D721Med (cell line): ENCODE measurements at places on chromosomes 7 and 10.

- peak; percentile 35 for DNase-seq
These were observed at the start of gene PHYHIPL for GRCh38 chr10:59176241-59177030. TSS of gene PHYHIPL (plus strand) at chr10:59176643. CDS start at chr10:59176854, 211 bp downstream.

DNA sequence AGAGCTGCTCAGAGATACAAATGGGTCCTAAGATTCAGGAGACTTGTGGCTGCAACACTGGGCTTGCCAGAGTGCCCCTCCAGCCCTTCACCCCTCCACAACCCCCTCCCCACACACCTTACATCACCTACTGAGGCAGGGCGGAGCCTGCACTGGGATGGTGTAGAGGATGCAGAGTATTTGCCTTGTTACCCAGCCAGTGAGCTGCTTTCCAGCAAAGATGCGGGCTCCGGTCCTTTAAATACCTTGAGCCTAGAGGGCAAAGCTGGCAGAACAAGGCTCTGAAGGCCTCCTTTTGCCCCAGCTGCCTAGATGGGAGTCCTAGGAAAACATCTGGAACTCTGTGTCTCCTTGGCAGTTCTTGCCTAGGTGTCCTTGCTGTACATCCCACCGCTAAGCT lies 34.6 kb downstream of the KAZALD1 start:
- DNase-seq, result no peak

- no peak for DNase-seq
These were observed 127.9 kb downstream of the PPP1R9A start for GRCh38 chr7:95035295-95035694.

DNA sequence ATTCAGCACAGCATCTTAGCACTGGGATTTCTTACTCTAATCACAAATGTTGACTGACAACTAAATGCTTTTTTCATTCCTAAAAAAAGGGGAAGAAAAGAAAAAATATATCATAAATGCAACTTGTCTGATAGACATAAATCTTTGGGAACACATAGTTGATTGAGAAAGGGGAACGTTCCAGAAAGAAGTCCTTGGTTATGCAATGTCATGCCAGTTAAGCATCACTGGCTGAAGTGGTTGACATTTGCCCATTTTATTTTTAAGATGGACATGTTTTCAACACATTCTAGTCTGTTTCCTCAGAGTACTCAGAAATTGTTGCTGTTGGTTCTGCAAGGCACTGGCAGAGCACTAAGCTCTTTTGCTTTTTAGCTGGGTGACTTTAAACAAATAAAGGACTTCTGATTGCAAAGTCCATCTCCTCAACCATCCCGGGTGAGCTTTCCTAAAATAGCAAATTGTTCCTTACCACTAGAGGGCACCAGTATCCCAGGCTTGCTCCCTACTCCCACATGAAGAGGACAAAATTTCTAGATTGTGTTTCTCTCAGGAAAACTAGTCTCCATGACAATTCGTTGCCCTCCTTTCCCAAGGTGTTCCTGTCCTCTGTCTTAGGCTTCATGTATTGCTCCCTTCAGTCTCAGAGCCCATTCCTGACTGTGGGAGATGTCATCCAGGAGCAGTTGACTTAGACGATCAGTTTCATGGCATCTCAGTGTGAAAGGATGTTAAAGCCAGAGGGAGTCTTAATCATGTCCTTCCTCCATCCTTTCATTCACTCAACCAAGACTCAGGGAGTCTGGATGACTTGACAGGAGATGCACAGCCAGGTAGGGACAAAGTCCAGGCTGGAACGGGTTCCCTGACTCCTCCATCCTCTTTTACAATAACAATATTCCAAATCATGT lies 23.9 kb downstream of the OPALIN start:
- peak; percentile 32 for DNase-seq

DNA sequence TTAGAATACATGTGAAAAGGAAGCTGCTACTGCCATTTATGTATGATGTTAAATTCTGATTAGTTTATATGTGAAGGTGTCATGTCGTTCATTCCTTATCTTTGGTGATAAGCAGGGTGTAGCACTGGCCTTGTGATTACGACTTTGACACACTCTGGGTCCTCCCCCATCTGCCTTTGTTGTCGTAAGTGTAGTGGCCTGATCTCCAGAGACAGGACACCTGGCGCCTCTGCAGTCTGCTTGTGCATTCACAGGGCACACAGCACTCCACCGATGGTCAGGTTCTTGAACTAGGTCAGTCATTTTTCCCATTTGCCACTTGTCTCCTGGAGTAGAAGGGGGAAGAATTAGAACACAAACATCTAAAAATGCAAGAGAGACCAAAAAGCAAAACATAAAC lies 186.0 kb downstream of the PRKCQ start:
- DNase-seq, result no peak

DNA sequence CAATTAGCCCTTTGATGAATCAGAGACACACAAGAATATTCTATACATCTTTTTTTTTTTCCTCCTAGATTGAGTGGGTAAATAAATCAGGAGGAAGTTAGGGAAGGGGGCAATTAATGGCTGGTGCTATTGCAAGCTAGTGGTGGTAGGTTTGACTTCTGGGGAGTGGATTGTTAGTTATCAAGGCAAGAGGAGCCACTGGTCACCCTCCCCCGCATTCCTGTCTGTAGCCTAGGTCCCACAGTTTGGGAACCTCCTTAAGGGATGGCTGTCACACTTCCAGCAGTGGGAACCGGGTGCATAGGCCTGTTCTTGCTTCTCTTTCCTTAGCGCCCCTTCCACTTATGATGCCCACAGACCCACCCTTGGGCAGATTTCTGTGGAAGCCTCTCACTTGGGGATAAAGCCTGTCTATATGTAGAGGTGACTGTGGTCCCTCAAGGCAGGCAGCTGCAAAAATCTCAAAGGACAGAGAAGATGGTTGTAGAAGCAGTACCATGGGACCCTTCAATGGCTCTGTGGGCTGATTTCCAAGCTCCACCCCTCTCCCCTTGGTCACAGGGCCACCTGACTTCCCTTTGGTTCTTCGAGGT lies 2.3 kb upstream of the ADCK2 start:
- no peak for DNase-seq

- no peak for DNase-seq
These were observed 898.6 kb downstream of the LRMDA start for GRCh38 chr10:76329891-76330575.

- DNase-seq, result no peak
These were observed 4.7 kb upstream of the ARPC1B start for GRCh38 chr7:99369767-99370391.

- DNase-seq, result no peak
These were observed 216.9 kb downstream of the POLR1F start for GRCh38 chr7:19491821-19492452.

GRCh38 chr7:2445898-2446555 lies 30.2 kb downstream of the GRIFIN start:
- DNase-seq, result no peak

- DNase-seq, result no peak
These were observed 3.2 kb upstream of the ASCC1 start for GRCh38 chr10:72219235-72219814.

DNA sequence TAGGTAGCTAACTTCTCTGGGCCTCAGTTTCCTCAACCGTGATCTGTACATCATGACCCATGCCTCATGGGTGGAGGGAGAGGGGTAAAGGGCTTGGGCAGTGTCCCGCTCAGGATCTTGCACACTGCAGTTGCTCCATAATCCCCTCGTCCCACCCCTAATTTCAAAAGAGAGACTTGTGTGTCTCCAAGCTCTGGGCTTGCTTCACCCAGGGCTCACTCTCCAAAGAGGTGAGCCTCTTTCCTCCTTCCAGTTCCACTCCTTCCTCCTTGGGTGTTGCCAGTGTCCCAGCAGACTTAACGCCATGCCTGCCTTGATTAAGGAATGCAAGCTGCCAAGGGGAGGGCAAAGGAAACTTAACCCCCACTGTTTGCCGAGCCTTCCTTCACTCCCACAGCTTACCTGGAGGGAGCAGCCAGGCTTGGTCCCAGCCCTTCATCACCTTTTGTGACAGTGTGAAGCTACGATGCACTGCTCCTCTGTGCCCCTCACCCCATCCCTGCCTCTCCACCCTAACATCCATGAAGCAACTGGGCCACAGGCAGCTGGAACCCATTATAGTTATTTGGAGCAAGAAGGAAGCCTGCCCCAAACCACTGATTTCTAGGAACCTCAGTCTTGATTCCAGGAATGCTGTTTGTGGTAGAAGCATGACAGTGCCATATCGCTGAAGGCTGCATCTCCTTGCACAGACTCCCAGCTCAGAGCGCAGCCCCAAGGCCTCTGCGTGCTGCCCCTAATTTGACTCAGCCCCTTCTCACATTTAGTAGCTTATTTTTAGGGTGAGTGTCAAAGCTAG lies 363.3 kb downstream of the TNS3 start:
- DNase-seq, result no peak

DNA sequence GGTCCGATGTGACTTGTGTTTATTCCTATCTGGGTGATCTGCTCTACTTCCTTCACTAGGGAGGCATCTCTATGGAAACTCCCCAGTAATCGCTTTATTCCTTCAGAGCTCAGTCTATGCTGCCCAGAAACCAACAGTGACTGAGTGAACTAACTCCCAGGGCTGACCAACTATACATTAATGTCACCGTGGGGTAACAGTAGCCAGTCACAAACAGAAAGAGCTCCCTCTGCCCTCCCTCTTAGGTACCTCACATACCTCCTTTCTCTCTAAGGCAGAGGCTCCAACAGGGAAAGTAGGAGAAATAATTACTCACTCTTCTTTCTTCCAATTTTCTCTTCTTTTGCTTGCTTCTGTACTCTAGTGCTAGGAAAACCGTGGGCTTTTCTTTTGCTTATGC lies 855.0 kb downstream of the REEP3 start:
- DNase-seq, result no peak

GRCh38 chr10:28676968-28677887 lies at the start of gene BAMBI:
TSS of gene BAMBI (plus strand) at chr10:28677521. CDS start at chr10:28677898, 377 bp downstream.
- no peak for DNase-seq

DNA sequence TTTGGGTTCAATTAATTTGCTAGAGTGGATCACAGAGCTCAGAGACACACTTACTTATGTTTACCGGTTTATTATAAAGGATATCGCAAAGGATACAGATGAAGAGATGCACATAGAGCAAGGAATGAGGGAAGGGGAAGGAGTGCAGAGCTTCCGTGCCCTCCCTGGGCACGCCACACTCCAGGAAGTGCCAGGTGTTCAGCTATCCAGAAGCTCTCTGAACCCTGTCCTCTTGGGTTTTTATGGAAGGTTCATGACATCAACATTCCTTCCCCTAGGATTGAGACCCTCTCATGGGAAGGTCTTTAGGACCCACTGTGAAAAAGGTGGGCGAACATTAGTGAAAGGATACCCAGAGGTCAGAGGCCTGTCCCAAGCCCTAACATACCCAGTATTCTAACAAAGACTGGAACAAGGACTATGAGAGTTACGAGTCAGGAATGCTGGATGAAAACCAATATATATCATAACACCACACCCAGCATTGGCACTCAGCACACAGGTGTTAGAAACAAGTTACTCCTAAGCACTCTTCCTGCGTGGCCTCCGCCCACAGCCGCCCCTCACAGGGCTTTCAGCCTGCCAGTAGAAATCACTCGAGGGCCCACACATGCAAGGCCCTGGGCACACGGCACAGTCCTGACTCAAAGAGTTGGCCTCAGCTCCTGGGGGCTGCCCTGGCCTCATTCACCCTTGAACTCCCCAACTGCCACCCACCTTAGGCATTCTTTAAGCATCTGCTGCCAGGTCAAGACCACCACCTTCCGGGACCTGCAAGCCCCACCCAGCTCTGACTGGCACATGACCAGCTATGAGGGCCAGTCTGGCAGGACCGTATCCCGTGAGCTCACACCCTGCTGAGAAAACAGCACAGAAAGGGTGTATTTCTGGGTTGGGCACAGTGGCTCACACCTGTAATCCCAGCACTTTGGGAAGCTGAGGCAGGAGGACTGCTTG lies 5.6 kb upstream of the AIFM2 start:
- DNase-seq, result no peak

- DNase-seq, result no peak
These were observed 945 bp downstream of the ADO start for GRCh38 chr10:62805231-62806099.

DNA sequence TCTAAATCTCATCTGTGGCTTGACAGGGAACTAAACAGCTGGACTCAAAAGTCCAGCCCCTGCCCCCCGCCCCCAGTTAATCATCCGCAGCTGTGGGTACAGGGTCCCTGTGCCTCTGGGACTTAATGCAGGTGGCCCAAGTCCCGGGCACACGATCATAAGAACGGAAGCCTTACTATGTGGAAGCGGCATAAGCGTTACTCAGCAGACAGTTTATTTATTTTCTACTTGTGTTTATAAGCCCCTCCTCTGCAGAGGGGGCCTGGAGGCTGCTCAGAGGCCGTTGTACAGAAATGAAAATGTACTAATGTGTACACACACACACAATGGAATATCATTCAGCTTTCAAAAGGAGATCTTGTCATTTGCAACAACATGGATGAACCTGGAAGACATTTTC lies 158.0 kb upstream of the TNS3 start:
- DNase-seq, result no peak

- DNase-seq, result no peak
These were observed 21.0 kb upstream of the RPA3 start for GRCh38 chr7:7739204-7740036.

DNA sequence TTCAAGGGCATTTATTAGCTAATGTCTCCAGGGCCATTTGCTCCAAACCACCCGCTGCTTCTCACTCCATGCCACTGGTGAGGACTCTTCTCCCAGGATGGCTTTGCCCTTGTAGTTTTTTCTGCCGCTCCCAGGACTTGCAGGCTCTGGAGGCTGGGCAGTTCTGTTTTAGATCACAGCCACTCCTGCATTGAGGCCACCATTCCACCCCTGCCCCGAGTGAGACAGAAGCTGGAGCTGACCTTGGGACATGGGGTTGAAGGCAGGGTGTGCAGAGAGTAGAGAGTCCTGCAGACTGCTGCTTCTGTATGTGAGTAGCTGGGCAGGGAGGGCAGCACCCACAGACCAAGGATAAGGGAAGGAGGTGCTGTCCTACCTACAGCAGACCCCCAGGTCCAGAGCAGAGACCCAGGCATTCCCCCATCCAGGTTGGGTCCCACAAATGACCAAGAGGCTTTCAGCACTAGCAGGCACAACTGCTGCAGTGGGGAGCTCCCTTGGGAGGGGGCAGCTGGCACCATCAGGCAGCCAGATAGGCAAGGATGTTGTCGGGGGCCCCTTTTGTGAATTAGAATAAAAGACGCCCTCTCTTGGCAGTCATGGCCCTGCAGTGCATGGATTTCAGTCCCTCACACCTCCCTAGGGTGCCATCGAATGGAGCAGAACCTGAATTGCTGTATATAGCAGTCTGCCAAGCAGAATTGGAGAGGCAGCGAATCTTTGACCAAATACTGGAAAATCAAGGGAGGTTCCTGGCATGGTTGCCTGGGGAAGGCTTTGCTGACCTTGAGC lies 22.7 kb upstream of the ADCYAP1R1 start:
- DNase-seq, result no peak

GRCh38 chr10:99364125-99364524 lies 35.0 kb downstream of the CNNM1 start:
- DNase-seq, result no peak

- DNase-seq, result no peak
These were observed 4.0 kb upstream of the BRAF start for GRCh38 chr7:140928491-140929309.

GRCh38 chr7:14233076-14233867 lies 243.8 kb upstream of the ETV1 start:
- no peak for DNase-seq

DNA sequence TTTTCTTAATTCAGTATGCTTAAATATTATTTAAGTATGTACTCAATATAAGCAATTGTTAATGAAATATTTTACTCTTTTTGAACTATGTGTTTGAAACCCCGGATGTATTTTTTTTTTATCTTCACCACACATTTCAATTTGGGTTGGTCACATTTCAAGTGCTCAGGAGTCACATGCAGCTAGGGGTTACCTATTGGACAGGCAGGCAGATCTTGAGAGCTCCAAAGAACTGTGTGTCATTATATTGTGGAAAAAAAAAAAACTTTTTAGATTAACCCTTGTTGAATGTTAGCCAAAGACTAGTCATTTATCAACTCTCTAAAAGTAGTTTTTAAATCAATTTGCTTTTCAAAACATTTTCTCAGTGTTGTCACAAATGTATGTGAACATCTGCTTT lies 37.2 kb downstream of the IKZF1 start:
- DNase-seq, result no peak
